ENCODE measurements at places on chromosomes 2 and 18.

- DNase-seq: no peak
Measured at GRCh38 chr2:37645362-37645761, 26.1 kb downstream of the CDC42EP3 start.

GRCh38 chr2:215746226-215746886 lies 267.0 kb downstream of the MREG start:
- no peak for DNase-seq

- no peak for DNase-seq
Measured at GRCh38 chr18:5646739-5647138, 102.9 kb upstream of the EPB41L3 start.

- DNase-seq: no peak
Measured at GRCh38 chr2:161681046-161681445, 56.8 kb downstream of the SLC4A10 start.

GRCh38 chr2:41720331-41721251 lies 327.2 kb upstream of the PKDCC start:
- DNase-seq: no peak

GRCh38 chr2:53969968-53970723 lies 647 bp downstream of the PSME4 start:
- DNase-seq: peak; percentile 50

DNA sequence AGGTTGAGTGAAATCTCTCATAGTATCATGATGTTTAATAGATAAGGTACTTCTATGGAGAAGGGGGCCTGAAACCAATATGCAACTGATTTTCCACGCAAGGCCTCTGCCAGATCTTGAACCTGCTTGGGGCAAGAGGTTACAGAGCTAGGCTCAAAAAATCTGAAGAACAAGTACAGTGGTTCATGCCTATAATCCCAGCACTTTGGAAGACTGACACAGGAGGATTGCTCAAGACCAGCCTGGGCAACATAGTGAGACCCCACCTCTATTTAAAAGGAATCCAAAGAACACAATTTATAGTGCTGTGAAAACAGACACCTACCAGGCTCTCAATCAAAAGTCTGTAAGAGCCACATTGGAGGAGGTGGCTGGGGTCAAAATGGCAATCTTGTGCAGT lies 28.6 kb downstream of the HADHA start:
- DNase-seq: no peak

GRCh38 chr2:218371983-218372350 lies 10.1 kb upstream of the SLC11A1 start:
- no peak for DNase-seq

DNA sequence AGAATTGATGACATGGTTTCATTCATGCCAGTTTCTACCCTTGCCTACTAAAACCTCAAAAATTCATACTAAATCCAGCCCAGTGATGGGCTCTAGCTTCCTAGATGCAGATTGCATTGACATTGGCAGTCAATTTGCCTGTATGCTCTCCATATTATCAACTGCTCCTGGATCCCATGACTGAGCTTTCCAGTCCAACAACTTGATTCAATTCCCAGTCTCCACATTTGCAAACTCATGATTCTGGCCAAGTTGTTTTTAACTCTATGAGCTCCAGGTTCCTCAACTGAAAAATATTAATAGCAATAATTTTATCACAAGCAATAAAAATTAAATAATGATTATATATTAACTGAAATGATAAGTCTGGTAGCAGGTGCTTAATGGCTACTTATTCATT lies 51.0 kb upstream of the DSC1 start:
- DNase-seq: no peak

GRCh38 chr2:25294573-25295462 lies 46.9 kb downstream of the DNMT3A start:
- DNase-seq: no peak

DNA sequence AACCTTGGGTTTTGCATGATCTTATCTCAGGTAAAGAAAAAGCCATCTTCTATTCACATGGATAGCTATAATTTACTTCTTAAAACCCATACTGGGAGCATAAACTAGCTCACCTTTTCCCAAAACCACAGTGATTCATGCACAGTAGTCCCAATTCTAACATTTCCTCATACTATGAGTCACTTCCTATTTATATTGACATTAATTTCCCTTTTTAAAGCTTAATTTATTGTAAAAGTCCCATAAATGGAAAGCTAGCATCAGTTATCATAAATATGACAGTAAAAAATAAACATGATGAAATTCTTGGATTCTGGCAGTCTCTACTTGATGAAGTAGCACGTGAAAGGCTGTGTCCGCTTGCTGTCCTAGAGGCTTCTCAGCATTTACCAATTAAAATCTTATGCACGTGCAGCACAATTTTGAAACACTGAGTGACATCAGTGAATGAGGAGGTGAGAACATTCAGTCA lies 180.1 kb downstream of the CDH2 start:
- no peak for DNase-seq

GRCh38 chr2:226303707-226304106 lies 495.9 kb downstream of the IRS1 start:
- no peak for DNase-seq

GRCh38 chr2:134558208-134558830 lies 160.5 kb downstream of the TMEM163 start:
- DNase-seq: no peak

GRCh38 chr2:68416081-68416675 lies 50.9 kb downstream of the FBXO48 start:
- DNase-seq: no peak

GRCh38 chr2:239586651-239587310 lies 186.0 kb upstream of the HDAC4 start:
- DNase-seq: no peak

GRCh38 chr2:123370186-123370585 lies 654.9 kb upstream of the CNTNAP5 start:
- DNase-seq: no peak

DNA sequence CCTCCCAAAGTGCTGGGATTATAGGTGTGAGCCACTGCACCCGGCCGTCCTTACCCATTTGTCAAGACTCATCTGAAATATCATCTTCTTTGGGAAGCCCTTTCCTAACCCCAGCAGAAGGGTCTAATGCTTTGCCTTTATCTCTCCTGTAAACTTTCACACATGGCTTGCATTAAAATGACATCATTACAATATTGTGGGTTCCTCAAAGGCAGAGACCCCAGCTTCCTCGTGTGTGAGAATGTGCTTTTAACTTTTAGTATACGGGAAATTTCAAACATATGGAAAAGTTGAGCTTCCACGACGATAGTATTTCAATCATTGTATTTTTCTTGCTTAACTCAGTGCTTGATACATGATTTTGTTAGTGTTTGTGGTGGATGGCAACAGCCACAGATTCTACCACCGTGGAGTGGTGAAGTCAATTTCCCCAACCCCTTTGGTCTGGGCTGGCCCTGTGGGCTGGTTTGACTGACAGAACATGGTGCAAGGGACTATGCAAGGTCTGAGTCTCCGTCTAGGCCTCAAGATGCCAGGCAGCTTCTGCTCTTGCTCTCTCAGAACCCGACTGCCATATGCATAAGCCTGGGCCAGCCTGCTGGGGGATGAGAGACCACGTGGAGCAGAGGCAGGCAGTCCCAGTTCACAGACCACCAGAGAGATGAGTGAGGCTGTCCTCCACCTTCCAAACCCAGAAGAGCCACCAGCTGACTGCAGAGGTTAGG lies 39.9 kb downstream of the NGEF start:
- peak; percentile 33 for DNase-seq

DNA sequence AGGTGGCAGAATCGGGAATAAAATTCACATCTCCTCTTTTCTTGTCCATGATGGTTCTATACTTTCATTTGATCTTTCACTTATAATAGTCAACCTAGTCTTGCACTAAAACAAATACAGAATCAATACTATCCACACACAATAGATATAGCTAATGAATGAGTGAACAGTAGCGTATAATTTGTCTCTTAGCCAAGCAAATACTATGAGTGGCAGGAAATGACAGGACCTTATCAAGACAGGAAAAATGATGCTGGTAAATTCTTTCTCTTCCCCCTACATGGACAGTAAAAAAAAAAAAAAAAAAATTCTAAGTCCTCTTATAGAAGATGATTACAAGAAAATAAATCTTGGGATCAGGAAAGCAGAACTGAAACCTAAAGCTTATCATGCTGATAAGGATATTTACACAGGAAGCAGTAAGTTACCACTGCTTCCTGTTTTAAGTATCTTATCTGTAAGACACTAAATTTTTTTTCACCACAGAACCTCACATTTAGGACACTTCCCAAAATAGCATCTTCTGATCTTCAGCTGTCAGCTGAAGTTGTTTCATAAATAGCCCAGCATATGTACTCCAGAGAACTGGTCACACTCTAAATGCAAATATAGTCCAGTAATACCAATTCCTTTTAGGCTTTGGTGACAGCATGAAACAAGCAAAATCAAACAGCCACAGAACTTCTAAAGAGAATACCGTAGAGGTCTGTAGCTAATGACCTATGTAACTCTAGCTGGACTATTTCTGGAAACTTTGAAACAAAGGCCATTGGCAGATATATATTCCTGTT lies 27.0 kb downstream of the IRS1 start:
- no peak for DNase-seq

GRCh38 chr18:60247103-60247502 lies 125.5 kb downstream of the MC4R start:
- DNase-seq: no peak

DNA sequence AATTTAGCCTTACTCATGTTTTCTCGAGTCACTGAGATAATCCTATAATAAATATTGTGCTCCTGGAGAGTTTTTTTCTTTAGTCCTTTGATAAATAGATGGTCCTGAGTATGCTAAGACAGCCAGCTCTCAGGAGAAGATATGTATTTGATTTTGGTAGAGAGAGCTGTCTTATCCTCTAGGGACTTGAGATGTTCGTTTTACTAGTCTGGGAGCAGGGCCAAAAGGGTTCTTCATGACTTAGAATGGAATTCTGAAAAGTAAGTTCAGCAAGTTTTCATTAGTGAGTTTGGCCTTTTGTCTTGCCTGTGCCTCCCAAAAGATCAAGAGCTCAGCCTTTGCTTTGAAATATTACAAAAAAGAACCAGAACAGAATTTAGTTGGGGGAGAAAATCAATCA lies 246.7 kb downstream of the BABAM2 start:
- no peak for DNase-seq

- peak; percentile 92 for DNase-seq
Measured at GRCh38 chr2:241123816-241124536, 21.9 kb upstream of the MTERF4 start.

- no peak for DNase-seq
Measured at GRCh38 chr2:134232868-134233727, 20.8 kb upstream of the MGAT5 start.

GRCh38 chr2:186907897-186908296 lies 58.9 kb upstream of the ZSWIM2 start:
- no peak for DNase-seq

DNA sequence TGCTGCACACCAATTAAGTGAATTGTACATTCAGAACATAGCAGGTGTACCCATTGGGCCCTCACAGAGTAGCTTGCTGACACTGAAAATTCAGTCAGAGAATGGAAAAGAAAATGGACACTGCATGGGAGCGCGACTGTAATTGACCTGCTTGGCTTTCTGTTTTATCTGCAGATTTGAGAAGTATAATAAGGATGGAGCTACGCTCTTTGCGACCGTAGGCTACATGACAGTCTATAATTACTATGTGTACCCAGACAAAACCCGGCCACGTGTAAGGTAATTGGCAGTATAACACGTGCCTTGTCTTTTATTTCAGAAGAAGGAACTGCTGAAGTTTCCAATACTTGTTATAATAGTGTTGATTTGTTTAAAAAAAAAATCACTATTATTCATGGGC lies 33.5 kb upstream of the METAP1D start:
- DNase-seq: no peak

- DNase-seq: no peak
Measured at GRCh38 chr2:236787885-236788284, 218.3 kb downstream of the ACKR3 start.

DNA sequence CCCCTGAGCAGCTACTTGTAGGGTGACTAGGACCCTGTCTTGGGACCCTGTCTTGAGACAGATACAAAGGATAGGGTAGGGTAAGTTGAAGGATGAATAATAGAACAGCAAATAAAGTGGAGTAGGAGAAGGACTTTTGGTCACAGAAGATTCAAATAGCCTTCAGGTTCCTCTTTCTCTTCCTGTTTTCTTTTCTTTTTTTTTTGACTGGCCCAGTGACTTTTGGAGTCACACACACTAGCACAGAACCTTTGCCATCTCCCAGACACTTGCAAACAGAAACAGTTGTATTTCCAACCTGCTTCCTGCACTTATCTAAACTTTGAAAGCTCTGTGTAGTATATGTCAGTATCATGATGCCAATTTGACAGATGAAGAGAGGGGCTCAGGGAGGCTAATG lies 108.2 kb downstream of the TDRD15 start:
- DNase-seq: no peak

DNA sequence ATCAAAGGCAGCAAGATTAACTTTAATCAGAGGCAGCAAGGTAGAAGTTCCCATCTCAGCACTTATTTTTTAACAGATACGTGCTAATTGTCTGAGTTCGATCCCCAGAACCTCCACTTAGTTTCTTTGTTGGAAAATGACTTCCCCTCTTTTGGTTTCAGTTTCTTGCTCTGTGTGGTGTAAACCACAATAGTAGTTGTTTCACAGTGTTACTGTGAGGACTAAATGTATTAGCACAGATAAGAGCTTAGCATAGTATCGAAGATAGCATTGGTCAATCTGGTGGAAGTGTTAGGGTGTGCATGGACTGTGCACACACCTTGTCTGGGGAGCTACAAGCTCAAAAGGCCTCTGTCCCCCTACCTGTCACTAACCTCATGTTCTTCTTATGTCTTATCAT lies 988.3 kb upstream of the GYPC start:
- no peak for DNase-seq

- no peak for DNase-seq
Measured at GRCh38 chr2:42359965-42360483, 993 bp downstream of the COX7A2L start.

DNA sequence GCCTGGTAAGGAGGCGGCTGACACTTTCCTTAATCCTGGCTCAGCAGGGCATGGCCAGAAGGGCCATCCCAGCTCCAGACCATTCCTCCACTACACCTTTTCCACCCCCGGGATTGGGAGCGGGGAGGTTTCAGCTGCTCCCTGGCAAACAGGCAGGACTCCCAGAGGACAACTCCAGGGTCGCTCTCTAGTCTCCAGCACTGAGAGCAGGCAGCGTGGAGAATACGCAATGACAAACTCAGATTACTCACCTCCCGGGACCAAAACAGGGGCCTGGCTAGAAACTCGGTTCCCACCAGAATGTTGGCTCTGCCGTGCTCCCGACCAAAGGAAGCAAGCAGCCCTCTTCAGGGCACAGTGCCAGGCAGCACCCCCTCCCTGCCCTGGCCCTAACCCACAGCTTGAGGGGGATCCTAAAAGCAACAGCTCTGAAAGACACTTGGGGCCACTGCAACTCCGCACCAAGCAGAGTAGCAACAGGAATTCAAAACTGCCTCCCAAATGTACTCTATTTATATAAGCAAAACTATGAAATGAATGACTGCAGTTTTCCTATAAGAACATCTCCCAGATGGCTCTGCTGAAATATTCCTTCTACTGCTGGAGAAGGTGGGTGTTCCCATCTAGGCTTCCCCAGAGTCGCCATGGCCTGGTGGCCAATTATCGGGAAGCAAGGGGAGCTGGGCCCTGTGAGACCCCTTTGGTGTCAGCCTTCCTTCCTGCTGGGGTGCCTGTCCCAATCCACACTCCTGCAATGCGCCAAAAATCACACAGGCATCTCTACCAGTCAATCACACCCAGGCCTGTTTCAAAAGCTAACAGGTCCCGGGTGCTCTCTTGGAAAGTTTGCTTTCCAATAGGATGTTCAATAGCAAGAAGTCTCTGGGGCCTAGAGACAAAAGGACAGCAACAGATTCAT lies 61.2 kb upstream of the POMC start:
- no peak for DNase-seq
